Effector memory CD4-positive, alpha-beta T cell (primary cell): ENCODE measurements at places on chromosomes 1 and 21.

- DNase-seq = no peak
Observed at GRCh38 chr1:100053727-100054126, 79.0 kb downstream of the SASS6 start.

DNA sequence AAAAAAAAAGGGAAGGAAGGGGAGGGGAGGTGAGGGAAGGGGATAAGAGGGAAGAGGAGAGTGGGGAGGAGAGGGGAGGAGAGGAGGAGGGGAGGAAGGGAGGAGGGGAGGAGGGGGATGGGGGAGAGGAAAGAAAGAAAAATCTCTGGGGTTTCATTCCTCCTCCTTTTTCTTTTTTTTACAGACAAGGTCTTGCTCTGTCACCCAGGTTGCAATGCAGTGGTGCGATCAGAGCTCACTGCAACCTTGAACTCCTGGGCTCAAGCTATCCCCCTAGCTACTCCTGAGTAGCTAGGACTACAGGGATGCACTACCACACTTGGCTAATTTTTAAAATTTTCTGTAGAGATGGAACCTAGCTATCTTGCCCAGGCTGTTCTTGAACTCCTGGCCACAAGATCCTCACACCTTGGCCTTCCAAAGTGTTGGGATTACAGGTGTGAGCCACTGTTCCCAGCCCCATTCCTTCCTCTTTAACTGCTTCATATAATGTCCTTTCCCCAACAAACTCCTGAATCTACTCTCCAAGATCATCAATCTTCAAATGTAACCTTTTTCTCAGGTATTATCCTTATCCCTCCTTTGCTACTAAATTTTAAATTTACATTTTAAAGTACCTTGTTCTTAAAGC lies 23.2 kb downstream of the GON4L start:
- no peak for DNase-seq

GRCh38 chr1:182337736-182338571 lies 53.6 kb downstream of the GLUL start:
- DNase-seq = no peak

- DNase-seq = no peak
Observed at GRCh38 chr1:203282720-203283542, 22.4 kb upstream of the BTG2 start.

DNA sequence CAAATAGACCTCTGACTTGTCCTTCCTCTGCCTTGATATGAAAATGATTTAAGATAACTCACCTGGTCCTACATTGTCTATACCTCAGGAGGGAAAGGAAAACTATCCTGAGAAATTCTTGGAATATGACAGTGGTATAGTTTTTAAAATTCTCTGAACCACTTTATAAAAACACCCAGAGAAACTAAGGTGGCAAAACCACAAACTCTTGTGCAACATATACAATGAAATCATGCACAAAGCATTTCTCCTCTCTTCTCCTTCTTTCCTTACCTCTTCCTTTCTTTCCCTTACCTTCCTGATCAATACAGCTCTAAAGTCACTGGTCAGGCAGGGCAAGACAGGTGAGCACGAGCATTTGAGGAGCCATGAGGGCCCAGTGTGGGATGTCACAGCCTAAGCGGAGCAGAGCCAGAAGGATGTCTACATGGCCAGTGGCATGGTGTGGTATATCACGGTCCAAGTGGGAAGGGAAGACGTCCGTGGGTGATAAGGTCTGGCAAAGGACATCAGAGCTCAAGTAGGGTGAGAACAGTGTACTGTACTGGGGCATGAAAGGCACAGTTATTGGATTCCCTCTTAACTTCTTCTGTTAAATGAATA lies 543.3 kb downstream of the DPYD start:
- DNase-seq = no peak

- DNase-seq = no peak
Observed at GRCh38 chr1:219837994-219838294, 90.4 kb downstream of the SLC30A10 start.

DNA sequence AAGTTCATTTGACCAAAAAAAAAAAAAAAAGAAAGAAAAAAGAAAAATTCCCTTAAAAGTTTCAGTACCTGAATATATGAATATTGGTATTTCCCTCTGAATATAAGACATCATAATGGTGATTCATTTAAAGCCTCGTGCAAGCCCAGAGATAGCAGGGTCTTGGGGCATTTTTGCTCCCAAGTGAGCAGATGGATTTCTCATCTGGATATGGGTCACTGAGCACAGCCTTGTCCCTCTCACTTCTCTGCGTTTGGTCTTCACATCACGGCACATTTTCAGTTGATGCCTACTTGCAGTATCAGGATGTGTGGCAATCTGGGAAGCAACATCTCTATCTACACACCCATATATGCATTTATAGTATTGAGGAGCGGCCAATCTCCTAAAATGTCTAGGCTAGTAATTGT lies 12.7 kb downstream of the CD58 start:
- no peak for DNase-seq

DNA sequence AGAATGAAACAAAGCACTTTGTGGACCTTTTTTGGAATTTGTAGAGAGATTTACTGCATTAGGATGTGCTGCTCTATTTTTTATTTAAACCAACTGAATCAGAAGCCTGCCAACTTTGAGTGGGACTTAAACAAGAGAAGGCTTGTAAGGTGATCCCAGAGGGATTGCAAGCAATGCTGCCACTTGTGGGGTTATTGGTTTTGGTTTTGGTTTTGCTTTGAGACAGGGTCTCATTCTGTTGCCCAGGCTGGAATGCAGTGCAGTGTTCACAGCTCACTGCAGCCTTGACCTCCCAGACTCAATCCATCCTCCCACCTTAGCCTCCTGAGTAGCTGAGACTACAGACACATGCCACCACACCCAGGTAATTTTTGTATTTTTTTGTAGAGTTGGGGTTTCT lies 32.2 kb upstream of the GNG5 start:
- no peak for DNase-seq

DNA sequence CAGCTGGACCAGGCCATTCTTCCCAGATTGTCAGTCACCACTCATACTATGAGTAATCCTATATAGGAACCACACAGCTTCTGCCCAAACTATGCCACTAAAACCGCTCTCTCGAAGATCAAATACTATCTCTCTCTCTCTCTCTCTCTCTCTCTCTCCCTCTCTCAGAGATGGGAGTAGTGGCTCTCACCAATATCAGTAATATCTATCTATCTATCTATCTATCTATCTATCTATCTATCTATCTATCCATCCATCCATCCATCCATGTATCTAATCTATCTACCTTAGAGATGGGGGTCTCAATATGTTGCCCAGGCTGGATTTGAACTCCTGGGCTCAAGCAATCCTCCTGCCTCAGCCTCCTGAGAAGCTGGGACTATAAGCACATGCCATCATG lies 4.7 kb upstream of the HIPK1 start:
- DNase-seq = no peak

- peak; percentile 65 for DNase-seq
Observed at GRCh38 chr1:101112051-101112780, 86.6 kb upstream of the DPH5 start.

- DNase-seq = no peak
Observed at GRCh38 chr1:101520302-101520701, 283.5 kb downstream of the S1PR1 start.

- DNase-seq = no peak
Observed at GRCh38 chr1:54570161-54570560, 22.1 kb downstream of the ACOT11 start.

DNA sequence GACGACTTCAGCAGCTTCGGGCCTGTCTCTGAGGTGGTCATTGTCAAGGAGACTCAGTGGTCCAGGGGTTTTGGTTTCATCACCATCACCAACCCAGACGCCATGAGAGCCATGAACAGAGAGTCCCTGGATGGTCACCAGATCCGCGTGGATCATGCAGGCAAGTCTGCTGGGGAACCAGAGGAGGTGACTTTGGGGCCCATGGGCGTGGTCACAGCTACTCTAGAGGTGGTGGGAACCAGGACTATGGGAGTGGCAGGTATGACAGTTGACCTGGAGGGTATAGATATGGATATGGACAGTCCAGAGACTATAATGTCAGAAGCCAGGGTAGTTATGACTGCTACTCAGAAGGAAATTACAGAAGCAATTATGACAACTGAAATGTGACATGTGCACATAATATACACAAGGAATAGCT lies 19.3 kb upstream of the METTL13 start:
- DNase-seq = no peak

DNA sequence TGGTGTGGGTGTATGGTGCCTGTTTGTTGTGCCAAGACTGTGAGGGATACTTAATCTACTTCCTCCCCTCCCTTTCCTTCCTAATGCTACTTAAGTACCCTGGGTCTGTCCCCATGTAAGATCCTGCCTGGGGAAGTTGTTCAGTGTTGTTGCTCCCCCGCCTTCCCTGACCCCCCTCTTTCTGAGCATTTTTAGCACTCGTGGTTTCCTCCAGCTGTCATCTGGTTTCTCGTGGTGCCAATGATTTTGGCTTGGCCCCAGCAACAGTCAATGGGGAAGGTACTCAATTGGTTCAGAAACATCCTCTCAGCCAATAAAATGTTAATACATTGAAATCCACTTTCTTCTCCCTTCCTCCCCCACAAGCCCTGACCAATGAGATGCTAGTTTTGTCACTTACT lies 8.0 kb upstream of the B4GALT3 start:
- peak; percentile 64 for DNase-seq

GRCh38 chr1:206540044-206540780 lies 32.9 kb downstream of the RASSF5 start:
- DNase-seq = no peak

DNA sequence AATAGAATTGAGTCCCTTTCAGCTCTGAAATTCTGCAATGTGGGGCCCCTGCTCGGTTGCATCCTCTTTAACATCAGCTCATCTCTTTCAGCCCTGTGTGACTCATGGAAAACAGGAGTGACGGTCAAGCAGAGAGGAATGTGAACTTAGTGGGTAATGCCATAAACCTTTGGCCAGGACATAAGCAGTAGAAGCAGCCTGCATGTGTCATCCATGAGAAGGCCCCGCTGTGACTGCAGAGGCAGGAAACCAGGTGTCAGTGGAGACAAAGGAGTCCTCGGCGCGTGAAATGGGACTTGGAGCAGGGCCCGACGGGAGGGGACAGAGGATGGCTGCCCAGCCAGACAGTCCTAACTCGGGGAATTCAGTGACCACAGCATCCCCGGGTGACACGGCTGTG lies 21.1 kb upstream of the EPHB2 start:
- DNase-seq = no peak

DNA sequence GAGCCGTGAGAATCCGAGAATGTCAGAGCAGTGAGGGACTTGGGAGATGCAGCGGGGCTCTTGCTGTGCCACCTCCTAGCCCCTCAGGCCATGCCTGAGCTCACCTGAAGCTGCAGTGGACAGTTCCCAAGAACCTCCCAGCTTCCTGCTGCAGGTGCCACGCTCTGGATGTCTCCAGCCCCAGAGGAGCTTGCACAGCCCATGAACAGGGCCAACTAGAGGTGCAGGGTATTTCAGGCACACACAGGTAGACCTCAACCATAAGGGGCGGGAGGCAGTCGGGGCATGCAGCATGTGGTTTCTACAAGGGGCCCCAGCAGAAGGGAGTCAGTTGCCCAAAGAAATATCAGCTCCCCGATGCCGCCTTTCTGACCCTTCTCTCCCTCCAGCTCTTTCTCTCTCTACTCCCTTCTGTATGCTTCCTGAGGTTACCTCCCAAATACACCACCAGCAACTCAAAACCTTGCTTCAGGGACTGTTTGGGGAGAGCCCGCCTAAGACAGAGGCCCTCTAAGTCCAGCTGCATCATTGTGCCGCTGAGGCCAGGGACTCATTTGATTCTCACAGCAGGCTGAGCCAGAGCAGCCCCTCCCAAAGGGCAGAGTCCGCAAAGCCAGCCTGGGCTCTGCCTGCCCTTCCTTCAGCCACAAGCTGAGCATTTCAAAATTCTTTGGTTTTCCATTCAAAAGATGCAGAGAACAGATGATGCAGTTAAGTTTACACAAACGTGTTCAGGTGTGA lies 209.8 kb downstream of the MATN1 start:
- DNase-seq = no peak

GRCh38 chr1:29640428-29640785 lies 404.1 kb downstream of the PTPRU start:
- no peak for DNase-seq

- DNase-seq = peak; percentile 53
Observed at GRCh38 chr21:25608044-25608737, 910 bp upstream of the MRPL39 start.

- no peak for DNase-seq
Observed at GRCh38 chr21:38567335-38567969, 69.2 kb upstream of the ERG start.

DNA sequence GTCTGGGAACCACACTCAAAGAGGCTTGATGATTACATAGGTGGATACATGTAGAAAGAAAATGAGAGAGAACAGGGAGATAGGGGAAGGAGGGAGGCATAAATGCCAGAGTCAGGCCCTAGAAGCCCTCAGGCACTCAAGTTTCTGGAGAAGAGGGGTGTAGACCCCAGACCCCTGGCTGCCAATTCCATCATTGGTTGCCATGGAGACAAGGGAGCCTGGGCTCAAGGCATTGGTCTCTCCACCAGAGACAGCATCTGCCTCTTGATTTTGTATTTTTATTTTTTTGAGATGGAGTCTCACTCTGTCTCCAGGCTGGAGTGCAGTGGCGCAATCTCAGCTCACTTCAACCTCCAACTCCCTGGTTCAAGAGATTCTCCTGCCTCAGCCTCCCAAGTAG lies 114.3 kb upstream of the GRIK3 start:
- DNase-seq = no peak

- no peak for DNase-seq
Observed at GRCh38 chr1:107870696-107871095, 94.3 kb downstream of the VAV3 start.

GRCh38 chr21:31921079-31921478 lies 48.3 kb downstream of the HUNK start:
- no peak for DNase-seq

GRCh38 chr1:12619792-12620487 lies 1.9 kb upstream of the DHRS3 start:
- peak; percentile 59 for DNase-seq

- DNase-seq = peak; percentile 59
Observed at GRCh38 chr1:101239095-101240040, 2.5 kb downstream of the S1PR1 start.

DNA sequence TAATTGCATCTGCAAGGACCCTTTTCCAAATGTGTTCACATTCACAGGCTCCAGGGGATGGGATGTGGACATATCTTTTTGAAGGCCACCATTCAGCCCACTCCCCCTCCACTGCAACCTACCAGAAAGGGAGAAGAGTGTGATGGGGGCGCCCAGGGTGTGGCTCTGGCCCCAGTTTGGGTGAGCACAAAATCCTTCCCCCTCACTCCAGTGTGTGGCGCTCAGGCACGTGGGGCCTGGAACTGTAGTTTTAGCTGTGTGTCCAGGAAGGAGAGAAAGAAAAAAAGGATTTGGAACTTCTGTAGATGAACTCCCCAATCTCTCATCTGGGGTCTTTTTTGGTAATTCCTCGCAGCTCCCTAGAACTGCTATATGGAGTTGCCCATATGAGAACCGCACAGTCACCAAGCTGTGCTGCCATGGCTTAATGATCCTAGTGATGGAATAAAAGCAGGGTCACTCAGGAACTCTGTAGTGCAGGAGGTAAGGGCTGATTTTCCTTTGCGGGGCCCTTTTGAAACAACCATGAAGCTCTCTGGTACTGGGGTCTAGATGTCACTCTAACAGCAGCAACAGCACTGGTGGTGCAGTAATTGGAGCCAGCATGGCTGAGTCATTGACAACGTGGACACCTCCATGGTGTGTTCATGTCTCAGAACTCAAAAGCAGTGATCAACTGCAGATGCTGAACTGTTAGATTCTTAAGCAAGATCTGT lies 17.0 kb downstream of the AGT start:
- no peak for DNase-seq

GRCh38 chr1:238252033-238252802 lies 361.5 kb upstream of the ZP4 start:
- no peak for DNase-seq
